ENCODE measurements at places on chromosomes 2 and 18.

DNA sequence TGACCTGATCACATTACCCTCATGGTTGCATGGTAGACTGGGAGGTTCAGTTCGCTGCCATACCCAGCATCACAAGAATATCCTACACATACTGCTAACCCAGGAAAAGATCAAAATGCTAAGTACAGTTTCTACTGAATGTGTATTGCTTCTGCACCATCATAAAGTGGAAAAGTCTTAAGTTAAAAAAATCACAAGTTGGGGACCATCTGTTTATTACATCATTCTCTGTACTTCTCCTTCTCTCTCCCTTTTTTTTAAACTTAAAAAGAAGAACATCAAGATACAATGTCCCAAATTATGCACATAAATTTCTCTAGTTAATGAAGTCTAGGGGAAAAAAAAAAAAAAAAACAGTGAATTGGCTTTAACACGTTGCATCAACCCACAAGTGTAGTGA is 43.3 kb downstream of the NBAS start:
- DNase-seq = no peak

- DNase-seq = no peak
Measured at GRCh38 chr2:33298233-33298632, 178.2 kb upstream of the RASGRP3 start.

DNA sequence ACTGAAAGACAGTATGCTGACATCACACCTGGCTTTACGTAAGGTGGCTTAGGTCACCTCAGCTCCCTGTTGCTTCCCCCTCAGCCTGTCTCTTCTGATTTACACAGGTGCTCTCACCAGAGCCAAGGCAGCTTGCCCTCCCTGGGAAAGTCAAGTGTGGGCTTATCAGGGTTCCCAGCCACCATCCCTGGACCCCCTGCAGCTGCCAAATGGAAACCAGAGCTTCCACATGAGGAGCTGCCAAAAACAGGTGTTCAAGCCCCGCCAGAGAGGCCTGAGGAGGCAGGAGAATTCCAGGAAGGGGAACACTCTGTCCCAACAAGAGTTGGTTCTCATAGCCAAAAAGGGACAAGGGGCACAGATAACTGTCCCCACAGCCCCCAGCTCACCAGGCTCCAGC is 266.7 kb downstream of the ATAD2B start:
- DNase-seq = no peak

- DNase-seq = peak; percentile 2
Measured at GRCh38 chr2:36695746-36696415, 626 bp upstream of the VIT start.

GRCh38 chr18:36974686-36975085 is 145.8 kb downstream of the KIAA1328 start:
- DNase-seq = no peak

DNA sequence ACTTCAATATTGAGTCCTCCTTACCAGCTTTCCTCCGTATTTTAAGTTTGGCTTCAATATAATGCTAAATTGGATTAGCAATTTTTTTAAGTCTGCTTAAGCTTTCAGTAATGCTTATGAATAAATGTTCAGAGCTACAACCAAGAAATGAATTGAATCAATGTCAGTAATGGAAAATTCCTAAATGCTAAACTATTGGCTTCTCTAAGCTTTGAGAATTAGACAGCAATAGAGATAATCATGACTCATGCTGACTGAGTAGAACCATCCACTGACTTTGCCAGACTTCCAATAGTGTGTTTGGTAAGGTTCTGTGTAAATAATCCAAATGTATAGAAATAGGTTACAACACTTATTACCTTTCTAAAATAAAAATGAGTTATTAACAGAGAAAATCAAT is 8.9 kb upstream of the PDE1A start:
- no peak for DNase-seq

GRCh38 chr2:188330316-188331053 is 38.8 kb downstream of the GULP1 start:
- no peak for DNase-seq

GRCh38 chr18:35731701-35732100 is 150.2 kb downstream of the GALNT1 start:
- no peak for DNase-seq

- DNase-seq = no peak
Measured at GRCh38 chr18:48024009-48024512, 93.6 kb upstream of the SMAD2 start.

DNA sequence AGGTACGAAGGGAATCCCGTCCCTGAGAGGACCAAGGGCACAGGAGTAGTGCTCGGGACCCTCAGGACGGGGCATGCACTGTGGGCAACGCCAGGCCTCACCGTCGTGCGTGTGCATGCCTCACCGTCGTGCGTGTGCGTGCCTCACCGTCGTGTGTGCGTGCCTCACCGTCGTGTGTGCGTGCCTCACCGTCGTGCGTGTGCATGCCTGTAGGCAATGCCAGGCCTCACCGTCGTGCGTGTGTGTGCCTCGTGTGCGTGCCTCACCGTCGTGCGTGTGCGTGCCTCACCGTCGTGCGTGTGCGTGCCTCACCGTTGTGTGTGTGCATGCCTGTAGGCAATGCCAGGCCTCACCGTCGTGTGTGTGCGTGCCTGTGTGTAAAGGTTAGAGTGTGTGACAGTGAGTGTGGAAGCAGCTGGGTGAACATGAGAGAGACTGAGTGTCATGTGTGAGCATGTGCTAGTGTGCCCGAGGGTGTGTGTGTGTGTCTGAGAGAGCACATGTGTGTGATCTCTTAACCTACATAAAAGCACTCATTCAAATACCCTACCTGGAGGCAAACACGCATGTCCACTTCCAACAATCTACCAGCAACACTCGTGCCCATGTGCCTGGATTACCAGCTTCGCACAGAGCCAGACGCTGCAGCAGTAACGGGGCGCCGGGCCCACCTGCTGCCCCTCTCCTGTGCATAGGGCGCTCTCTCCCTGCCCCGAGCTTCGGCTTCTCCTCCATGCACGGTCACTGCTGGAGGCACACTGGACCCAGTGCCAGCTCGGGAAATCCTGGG is 36.3 kb downstream of the ZNF516 start:
- no peak for DNase-seq

GRCh38 chr2:162261032-162261945 is 18.0 kb upstream of the FAP start:
- DNase-seq = peak; percentile 25

DNA sequence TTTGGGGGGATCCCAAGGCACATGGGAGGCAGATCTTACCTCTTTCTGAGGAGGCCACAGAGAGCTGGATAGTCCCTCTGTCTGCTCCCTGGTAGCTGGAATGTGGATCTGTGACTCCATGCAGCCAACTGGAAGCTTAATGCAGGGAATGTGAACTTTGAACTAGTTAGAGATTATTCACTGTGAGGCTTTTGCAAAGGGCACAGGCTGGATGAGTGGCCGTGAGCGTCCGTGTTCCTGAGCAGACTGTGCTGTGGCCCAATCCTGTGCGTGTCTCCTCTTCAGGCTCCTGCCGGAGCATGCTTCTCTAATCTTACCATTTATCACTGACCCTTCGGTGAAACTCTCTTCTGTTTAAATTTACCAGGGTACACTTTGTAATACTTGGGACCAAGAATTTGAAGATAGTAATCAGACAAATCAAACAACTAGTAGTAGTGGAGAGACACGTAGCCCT is 187.6 kb downstream of the PTPRM start:
- peak; percentile 50 for DNase-seq

- no peak for DNase-seq
Measured at GRCh38 chr18:21450913-21451312, 149.6 kb downstream of the ESCO1 start.

DNA sequence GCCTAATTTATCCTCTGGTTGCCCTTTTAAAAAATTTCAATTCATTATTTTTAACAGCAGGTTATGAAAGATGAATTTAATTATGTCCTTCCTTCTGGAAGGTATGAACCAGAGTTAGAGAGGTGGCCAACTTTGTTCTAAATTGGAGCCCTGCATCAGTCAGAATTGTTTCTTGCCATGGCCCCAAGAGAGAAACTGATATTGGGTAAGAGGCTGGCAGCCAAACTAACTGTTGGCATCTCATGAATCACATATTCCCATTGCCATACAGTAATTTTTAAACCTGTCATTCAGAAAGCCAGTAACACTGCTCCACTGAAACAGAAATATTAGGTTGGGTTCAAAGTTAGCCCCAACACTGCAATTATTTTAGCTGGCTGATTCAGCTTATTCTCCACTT is 67.4 kb downstream of the SMAD2 start:
- DNase-seq = no peak

- no peak for DNase-seq
Measured at GRCh38 chr2:200635251-200635650, 49.4 kb downstream of the AOX1 start.

DNA sequence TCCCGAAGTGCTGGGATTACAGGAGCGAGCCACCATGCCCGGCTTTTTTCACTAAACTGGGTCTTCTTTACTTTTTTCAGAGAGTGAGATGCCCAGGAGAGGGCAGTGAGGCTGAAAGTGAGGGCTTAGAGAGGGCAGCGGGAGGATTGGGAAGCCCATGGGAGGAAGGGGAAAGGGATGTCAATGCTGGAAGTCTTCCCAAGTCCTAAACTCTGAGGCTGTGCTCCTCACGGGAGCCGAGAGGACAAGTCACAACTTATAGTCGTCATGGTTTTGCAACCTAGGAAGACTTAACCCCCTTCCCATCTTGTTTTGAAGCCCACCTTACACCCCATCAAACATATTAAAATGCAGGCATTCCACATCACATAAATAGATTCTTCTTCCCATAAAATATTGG is 15.1 kb upstream of the MEP1B start:
- DNase-seq = no peak

DNA sequence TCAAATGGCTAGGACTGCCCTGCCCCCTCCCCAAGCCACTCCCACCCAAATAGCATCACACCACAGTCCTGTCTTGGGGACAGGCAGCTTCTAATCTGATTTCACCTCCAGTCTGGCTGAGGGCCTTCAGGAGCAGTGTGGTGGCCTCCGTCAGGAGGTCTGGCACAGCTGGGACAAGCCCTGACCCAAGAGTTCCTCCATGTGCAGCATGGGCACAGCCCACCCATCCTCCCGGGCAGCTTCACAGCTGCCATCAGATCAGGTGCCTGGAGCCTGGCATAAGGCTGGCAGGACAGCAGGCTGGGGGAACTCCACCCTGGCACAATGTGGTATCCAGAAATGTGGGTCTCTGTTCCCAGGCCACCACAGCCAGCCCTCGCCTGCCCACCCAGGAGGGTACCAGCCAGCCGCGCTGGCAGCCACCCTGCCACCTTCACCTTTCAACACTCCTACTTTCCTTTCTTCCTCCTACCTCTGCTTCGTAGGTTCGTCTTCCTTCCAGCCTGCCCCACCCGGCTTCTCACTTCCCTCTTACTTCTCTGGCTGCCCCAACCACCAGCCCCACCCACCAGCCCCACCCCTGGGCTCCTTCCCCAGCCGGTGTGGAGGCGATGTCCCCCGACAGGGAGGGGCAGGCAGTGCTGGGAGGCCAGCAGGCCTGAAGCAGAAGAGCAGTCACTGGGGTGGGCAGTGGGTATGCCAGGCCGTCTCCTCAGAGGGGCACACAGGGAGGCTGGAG is at the start of gene CAPG:
CAPG (minus strand) TSS at position 522 of the 739 bp plus-strand sequence. CDS start 8,221 bp downstream, outside the sequence.
- DNase-seq = no peak

DNA sequence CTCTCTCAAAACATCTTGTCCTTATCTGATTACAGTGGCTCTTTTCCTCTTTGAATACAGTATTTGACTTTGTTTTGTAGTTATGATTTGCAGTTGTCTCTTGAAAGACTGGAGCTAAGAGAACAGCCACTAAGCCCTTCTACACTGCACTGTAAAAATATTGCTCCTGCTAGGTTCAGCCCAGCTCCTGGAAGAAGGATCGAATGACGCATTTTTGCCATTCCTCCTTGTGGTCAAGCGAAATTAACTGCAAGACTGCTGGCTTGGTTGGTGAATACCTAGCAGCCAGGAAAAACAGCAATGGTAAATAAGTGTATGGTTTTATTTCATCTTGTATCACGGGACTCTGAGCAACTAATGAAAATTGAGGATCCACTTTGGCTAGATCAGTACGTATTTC is 407.8 kb upstream of the CDH2 start:
- DNase-seq = no peak

GRCh38 chr2:204827701-204828590 is 282.7 kb downstream of the PARD3B start:
- no peak for DNase-seq

DNA sequence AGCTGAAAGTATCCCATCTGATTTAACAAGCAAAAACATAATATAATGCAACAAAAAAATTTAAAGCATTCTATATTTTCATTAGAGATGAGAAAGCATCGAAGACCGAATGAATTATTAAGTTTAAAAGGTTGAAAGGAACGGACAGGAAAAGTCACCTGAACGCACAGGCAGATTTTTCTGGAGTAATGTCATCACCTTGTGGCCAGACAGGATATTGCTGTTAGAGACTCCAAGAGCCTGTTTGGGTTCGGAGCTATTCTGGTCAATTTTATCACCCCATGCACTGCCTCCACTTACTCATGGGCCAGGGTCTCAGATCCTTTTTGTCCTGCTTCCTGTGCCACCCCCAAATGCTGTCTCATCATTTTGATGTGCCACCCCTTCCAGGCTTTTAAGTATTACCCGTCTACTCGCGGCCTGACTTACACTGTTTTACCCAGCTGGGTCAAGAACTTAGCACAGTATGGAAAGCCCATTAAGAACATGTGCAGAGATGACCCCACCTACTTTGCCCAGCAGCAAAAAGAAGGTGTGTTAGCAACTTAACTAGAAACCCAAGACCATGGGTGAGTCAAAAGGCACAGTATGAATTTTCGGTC is 27.3 kb downstream of the GKN2 start:
- DNase-seq = no peak

DNA sequence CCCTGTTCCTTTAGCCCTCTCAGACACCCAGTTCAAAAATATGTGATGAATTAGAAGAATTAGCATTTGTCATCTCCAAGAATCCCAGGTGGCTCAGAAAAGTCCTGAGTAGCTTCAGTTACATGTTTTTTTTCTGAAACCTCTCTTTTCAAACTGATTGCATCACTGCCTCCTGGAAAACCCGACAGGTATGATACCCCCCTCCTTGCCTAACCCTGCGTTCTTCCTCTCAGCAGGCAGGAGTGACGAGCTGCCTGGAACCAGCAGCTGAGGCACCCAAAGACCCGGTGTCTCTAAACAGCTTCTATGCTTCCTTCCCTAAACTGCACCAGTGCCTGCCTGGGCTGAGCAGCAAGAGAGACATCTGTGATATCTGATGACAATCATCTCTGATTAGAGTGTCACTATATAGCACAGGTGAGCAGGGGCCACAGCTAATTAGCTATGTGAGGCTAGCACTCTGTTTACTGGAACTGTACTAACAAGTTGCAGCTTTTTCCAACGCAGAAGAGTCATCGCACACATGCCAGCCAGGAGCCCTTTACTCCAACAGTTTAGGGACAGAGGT is 376.4 kb upstream of the ATP5MC3 start:
- no peak for DNase-seq

DNA sequence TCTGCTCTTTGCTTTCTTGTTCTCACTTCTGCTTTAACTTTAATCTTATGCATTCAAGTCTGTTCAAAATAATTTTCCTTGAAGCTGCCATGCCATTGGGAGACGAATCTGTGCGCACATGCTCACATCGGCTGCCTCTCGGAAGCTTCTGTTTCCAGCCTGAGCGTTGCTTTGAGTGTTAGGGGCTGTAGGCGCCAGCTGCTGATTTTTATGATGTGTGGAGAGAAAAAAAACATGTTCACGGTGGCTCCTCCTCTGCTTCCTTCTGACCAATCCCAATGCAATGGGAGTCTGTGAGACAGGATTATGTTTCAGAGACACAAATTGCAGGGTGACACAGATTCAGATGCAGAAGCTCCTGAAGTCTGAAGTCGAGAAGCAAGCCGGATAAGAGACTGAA is at the start of gene MC4R:
MC4R (minus strand) TSS at position 180 of the 400 bp plus-strand sequence. CDS start 426 bp downstream, outside the sequence.
- no peak for DNase-seq

Data from LNCaP clone FGC (cell line).